ENCODE measurements at places on chromosomes 5 and 9.
A peak's percentile ranks its signal among the peaks of the same experiment; 100 is the strongest.

DNA sequence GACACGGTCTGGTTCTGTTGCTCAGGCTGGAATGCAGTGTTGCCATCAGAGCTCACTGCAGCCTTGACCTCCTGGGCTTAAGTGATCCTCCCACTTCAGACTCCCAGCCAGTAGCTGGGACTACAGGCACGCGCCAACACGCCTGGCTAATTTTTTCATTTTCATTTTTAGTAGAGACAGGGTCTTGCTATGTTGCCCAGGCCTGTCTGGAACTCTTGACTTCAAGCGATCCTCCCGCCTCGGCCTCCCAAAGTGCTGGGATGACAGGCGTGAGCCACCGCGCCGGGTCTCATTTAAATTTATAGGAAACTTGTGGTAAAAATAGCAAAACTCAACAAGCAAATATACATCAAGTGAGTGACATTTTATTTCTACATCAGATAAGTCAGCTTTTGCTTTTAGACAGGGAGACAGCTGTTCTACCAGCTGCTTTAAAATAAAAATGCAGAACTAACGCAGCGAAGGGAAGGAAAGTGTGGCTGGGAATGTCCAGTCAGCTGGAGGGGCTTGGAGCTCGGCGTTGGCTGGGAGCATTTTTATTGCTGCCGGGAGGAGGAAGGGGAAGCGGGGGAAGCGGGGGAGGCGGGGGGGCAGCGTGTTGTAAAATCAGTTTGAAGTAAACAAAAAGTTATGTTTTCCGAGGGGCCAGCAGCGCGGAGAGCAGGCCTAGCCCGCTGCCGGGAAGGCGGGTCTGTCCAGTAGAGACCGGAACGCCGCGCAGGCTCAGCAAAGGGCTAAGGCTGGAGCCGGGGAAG, 707 bp upstream of the ZFYVE16 start:
- DNase-seq, result no peak

DNA sequence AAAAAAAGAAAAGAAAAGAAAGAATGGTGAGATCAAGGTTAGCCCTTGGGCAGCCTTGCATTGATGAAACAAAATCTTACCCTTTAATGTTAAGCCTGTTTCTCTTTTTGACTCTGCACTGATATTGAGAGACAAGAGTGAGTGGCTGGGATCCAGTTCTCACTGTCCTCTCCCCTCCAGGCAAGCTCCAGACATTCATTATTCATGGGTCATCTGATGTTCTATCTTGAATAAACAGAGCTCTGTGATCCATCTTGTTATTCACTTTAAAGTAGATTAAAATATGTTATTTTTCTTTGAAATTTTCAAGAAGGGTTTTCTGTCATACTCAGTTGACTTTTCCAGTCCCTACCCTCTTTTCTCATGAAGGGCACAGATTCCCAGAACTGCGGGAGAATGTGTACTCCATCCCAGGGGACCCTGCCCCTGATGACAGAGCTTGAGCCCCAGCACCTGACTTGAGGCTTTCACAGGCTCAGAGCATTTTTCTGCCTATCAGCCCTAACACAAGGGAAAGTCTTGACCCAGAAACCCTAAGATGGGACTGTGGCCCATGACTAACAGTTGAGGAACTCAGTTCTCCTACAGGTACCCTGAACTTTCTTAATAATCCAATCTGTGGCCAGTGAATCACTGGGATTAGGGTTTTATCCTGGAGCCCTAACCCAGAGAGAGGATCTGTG, 24.1 kb downstream of the ACTL7B start:
- DNase-seq, result no peak

GRCh38 chr9:137799630-137799983, 78.0 kb upstream of the CACNA1B start:
- no peak for DNase-seq

GRCh38 chr5:148909766-148910165, 83.4 kb downstream of the ADRB2 start:
- DNase-seq, result no peak

DNA sequence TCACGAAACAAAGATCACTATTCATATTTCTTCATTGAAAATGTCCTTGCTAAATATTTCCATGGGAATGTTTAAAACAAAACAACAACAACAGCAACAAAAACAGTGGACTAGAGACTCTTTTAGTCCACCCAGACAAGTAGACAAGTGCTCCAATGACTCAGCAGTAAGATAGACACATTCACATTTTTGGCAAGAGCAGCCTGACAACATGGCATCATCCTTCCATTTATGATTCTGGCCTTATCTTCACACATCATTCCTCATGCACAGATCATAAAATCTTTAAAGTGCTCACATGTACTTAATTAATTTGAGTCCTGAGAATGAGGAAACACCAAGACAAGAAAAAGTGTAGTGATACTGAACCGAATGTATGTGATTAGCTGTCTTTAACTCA, 132.6 kb upstream of the PDE4D start:
- peak; percentile 26 for DNase-seq

GRCh38 chr9:126431077-126431742, 104.6 kb downstream of the MVB12B start:
- DNase-seq, result no peak

DNA sequence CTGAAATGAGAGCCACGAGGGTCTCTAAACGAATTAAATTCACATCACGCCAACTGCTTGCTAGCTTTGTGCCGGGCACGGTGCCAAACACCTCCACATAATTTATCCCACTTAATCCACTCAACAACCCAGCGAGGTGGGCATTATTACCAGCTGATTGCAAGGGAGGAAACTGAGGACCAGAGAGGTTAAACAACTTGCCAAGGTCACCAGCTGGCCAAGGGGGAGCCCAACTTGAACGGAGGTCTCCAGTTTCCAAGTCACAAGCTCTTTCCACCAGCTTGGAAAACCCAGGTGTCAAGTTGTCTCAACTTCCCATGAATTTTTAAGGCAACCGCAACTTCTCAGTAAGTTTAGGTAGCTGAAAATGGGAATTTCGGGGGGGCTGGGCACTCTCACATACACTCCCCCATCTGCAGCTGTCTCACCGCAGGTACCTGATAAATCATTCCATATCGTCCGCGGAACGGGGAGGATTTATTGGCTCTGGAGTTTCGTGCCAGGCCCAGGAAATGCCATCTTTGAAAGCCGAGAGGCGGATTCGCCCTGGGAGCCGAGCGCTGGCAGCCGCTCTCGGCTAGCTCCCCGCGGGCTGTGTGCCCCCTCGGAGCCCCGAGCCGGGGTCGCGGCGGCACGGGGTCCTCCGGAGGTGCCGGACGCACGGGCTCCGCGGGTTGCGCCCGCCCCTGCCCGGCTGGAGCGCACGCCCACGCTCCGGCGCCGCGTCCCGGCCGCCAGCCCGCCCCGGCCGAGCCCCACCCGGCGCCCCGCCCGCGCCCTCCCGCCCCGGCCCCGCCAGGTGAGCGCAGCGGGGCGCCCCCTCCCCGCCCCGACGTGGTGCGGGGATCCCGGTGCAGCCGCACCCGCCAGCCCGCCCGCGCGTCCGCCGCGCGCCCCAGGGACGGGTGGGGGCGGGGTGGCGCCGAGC, 617 bp downstream of the PTPN3 start:
- DNase-seq, result no peak

DNA sequence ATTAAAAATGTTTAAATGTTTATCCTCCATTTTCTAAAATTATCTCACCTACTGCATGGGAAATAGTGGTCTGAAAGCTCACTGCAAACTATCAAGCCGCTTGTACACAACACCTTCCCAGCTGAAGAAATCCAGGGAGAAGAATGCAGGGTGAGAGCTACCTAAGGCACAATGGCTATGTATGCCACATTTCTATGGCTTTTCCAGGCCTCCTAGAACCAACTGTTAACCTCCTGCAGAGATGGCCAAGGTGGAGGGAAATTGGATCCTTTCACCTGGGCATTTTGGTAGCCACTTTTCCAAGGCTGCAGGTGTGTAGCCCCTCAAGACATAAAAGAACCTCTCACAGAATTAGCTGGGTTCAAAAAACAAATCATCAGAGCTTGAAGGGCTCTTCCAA, 286.4 kb downstream of the EBF1 start:
- DNase-seq, result no peak

DNA sequence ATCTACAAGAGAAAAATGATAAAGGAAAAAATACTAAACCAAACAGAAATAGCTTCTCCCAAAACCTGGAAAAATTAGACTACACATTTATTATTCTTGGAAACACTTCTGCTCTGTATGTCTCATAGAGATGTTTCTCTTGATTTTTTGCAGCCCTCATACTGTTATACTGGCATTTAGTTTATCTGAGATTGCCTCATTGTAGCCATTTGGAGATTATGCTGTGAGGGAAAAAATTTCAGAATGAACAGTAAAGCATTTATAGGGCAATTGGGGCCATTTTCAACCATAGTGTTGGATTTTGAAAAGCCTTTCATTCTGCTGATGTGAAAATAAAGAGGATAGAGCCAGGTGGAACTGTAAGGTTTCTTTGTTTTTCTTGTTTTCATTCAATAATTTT, 441.8 kb upstream of the RIOK2 start:
- no peak for DNase-seq

DNA sequence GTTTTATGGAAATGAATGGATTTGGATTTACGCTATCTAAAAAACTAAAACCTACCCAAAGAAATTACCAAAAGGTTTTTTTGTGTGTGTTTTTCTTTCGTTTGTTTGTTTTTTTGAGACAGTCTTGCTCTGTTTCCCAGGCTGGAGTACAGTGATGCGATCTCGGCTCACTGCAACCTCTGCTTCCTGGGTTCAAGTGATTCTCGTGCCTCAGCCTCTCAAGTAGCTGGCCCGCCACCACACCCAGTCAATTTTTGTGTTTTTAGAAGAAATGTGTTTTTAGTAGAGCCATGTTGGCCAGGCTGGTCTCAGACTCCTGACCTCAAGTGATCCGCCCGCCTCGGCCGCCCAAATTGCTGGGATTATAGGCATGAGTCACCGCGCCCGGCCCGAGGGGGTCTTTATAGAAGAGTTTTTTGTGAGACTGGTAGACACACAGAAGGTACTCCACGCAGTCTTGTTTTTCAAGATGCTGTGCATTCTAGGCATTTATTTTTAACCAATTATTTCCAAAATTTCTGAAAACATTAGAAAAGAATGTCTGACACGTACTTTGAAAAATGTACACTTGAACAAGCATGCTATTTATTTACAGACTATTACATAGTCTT, 75.7 kb downstream of the NR6A1 start:
- DNase-seq, result no peak

DNA sequence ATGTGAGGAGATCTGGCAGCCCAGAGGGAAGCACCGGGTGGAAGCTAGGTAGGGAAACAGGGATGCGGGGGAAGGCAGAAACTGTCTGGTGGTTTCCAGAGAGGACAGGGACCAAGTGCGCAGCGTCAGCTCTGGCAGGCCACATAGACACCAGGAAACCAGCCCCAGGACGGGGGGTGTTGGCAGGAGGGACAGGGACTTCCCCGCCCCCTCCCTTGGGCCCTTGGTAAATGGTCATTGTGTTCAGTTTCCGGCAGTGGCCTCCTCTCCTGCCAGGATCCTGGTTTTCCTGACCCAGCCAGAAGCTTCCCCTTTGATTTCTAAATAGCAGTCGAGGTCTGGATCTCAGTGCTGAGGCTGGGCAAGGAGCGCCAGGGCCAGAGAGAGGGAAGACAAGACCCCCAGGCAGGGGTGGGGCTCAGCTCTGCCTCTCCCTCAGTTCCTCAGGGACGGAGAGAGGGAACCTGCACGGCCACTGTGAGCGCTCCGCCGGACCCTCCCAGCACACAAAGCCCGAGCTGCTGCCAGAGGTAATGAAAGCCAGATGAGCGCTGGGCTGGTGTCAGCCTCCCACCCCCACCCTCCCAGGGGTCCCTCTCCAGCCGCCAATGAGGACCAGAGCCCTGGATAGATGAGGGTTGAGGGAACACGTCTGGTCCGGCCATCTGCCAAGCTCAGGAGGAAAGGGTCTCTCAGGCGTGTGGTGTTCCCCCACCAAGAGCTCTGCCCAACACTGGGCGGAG, 1.8 kb downstream of the RALGDS start:
- no peak for DNase-seq

- no peak for DNase-seq
Measured at GRCh38 chr5:122707796-122708195, 67.1 kb upstream of the SNX2 start.

DNA sequence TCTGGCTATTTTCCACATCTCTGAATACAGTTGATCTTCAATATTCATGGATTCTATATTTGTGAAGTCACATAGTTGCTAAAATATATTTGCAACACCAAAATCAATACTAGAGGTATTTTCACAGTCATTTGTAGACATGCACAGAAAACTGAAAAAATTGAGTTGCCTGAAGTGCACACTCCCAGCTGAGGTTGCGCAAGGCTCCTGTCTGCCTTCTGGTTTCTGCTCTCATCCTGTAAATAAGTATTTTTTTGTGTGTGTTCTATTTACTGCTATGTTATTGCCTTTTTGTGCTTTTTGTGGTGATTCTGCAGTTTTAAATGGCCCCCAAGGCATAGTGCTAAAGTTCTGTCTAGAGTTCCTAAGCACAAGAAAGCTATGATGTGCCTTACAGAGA, 371.1 kb upstream of the GRAMD2B start:
- no peak for DNase-seq

DNA sequence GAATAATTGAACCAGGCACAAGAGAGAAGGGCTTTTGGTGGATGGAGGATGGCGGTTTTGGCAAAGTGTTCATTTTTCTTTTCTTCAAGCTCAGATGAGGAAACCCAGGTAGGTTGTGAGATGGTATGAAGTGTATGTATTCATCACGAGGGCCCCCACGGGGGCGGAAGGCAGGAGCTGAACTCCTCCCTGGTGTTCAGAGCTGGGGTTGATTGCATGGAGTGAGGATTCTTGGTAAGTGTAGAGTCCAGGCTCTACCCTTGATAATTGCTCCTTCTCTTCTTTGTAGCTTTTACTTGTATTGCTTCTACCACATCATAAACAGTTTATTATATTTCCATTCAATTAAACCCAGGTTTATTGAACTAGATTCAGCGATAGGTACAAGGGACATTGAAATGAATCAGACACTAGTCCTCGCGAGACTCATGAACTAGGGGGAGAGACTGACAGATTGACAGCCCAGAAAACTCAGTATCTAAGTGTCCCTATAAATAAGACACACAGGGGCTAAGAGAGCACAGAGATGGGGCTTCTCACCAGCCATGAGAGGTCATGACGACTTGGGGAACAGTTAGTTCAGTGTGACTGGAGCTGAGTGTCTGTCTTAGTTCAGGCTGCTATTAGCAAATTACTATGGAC, 116.7 kb upstream of the KLF4 start:
- no peak for DNase-seq

DNA sequence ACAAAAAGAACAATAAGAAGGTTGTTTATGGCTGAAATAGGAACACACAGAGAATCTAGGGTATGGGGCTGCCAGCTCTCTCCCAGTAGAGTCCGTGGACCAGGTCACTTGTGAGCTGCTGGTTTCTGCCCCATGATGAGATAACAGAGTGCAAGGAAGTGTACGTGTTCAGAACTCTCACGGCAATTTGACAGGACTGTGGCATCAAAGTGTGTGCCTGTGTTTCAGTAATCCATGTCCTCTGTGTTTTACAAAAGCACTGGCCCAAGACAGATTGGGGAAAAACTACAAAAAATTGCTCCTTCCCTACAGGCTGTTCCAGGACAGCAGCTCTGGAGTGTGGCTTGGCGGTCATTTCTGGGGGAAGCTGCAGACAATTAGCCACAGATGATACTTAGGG, 184.6 kb downstream of the AUH start:
- no peak for DNase-seq

GRCh38 chr5:88778736-88779135, 104.2 kb downstream of the MEF2C start:
- DNase-seq, result no peak

GRCh38 chr5:144230806-144231205, 60.1 kb downstream of the KCTD16 start:
- DNase-seq, result no peak

Measured in NCI-H460 (cell line).